ENCODE measurements at places on chromosomes 3 and 15.

- no peak for DNase-seq
These were observed 222.9 kb downstream of the TPRG1 start for GRCh38 chr3:189394599-189395121.

DNA sequence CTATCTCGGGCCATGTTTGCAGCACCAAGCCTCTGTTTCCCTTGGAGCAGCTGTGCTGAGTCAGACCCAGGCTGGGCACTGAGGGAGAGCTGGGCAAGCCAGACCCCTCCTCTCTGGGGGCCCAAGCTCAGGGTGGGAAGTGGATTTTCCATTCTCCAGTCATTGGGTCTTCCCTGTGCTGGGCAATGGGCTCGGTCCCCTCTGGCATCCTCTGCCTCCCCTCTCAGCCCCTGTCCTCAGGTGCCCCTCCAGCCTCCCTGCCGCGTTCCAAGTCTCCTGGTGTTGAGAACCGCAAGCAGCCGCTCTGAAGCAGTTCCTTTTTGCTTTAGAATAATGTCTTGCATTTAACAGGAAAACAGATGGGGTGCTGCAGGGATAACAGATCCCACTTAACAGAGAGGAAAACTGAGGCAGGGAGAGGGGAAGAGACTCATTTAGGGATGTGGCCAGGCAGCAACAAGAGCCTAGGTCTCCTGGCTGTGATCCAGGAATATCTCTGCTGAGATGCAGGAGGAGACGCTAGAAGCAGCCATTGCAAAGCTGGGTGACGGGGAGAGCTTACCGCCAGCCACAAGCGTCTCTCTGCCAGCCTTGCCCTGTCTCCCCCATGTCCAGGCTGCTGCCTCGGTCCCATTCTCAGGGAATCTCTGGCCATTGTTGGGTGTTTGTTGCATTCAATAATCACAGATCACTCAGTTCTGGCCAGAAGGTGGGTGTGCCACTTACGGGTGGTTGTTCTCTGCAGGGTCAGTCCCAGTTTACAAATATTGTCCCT, 1.2 kb downstream of the RHO start:
- DNase-seq = no peak

DNA sequence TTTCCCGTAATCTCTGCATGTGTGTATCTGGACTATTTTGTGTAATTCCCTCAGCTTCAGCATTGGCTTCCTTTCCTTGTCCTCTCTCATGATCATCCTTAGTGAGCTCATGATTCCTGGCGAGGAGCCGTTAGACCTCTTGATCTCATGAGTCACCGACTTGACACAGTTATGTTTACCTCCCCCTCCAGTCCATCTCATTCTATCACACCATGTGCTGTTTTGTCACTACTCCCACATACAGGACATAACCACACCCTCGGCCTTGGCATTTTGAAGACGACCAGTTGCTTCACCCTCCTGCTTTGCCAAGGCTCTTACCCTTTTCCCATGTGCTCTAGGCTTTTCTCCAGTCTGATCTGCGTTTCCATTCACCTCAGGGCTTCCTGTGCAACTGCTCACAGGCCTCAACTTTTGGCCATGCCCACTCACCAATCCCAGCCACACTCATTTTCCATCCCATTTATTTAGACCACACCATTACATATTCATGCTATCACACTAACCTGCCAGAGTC, 41.5 kb downstream of the CP start:
- DNase-seq = peak; percentile 98

DNA sequence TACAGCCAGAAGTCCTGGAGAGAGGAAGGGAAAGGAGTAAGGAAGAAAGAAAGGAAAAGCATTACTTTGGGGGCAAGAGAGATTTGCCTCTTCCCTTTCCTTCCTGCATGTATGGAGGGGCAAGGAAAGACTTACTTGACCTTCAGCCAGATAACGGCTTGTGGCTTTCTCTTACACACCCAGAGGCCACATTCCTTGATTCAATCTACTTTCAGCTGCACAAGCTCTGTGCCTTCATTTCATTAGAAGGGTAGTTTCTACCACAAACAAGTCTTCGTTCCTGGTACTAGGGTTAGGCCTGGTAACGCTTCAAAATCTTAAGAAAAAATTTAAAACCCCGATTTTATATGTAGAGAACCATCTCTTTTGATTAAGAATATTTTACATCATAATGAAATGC, 835.9 kb downstream of the TUSC7 start:
- DNase-seq = no peak

DNA sequence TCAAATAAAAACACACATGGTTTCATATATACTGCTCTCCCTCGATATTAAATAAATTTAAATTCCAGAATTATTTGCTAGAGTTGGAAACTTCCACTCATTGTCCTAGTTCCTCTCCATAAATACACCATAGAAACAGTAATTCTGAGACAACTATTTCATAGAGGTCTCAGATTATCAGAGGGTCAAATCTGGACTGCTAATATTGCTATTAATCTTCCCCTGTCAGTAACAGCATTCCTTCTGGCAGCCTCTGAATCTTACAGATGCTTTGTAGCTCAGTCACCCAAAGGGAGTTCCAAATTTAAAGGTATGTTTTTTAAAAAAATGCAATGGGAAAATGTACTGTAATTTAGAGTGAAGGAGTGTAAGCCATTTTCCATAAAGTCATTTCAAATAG, 428.8 kb downstream of the PYDC2 start:
- DNase-seq = no peak
